ENCODE measurements at places on chromosomes 16 and 17.

DNA sequence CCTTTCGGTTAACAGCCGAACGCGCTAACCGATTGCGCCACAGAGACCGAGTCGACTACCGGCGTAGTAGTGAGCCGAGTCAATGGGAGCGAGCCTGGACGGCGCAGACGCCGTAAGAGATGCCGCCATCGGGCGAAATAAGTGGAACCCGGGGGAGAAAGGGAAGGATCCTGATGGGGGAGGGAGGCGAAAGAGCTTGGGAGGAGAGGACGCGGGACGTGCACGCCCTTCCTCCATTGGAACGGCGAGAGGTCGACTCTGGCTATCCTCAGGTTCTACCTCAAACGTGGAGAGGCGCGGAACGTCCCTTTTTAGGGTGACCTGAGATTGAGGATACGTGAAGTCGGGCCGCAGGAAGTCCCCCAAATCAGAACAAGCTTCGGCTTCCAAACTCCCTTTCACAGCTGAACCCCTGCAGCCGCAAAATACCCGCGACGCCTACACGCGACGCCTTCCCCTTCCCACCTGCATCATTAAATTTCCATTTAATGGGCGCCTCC is 683 bp upstream of the PSMB3 start:
- DNase-seq = peak; percentile 95

- DNase-seq = no peak
Observed at GRCh38 chr17:37710344-37710886, 34.4 kb downstream of the HNF1B start.

DNA sequence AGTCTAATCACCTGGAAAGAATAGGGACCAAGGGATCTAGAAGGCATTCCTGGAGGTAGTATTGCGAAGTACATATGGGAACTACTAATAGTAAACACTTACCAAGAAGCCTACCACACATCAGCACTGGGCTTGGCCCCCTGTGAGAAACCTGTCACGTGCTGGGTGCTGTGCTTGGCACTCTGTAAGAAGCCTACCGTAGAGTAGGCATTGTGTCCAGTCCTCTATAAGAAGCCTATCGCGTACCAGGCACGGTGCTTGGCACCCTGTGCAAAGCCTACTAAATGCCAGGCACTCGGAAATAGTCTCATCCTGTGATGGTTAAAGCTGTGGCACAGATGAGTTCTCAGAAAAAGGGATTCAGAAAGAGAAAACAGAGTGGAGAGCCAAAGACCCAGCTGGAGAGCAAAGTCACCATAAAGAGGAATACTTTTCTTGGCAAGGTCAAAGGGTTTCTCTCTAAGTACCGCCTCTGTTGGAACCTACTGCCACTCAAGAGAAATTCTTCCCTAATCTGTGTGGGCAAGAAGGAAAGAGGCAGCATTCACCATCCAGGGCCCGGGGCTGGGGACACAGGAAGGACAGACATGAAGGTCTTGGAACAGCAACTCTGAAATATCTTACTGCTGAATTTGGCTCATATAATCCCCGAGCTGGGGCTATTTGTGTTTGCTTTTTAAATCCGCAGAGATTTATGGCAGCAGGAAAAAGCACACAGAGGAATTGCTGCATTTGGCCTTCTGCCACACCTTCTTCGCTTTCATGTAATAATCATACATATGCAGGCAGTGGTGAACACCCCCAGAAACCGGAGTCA is 81.8 kb downstream of the VAT1L start:
- DNase-seq = no peak

GRCh38 chr17:48545022-48545375 is at the start of gene HOXB2:
HOXB2 (minus strand) TSS chr17:48545109; CDS start chr17:48544911, 198 bp downstream.
- no peak for DNase-seq

GRCh38 chr17:46141645-46142044 is 51.6 kb downstream of the KANSL1 start:
- DNase-seq = no peak

DNA sequence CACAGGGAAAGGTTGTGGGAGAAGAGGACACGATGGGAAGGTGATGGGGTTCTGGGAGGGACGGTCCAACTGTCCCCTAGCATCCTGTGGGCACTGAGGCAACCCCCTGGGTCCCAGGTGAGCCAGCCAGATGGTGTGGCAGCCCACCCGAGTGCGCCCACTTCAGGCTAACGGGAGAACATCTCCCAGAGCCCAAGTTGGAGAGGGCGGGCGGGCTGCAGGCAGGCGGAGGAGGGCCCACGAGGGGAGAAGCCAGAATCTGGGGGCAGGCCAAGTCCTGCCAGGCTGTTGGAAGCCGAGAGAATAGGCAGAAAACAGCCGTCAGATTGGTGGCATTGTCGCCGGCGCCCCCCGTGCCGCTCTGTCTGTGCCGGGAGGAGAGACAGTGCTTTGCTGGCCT is 13.8 kb upstream of the ABCC3 start:
- no peak for DNase-seq

GRCh38 chr17:61352781-61353491 is 46.7 kb upstream of the TBX2 start:
- no peak for DNase-seq

DNA sequence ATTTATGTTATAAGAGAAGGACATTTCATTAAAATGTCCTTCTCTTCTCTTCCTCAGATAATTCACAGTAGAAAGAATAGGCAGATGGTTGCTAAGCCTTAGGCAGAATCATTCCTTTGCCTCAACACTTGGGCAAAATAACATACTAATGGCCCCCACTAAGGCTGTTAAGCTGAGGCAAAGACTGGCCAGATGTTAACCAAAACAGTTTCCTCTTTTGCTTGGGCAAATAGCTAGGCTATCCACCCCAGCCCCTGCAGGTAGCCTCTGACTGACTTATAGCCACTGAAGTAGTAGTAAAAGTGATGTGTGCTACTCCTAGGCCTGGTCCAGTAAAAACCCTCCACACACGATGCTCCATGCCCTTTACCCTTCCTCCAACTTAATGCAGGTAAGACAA is 55.2 kb downstream of the SPAG9 start:
- DNase-seq = no peak

DNA sequence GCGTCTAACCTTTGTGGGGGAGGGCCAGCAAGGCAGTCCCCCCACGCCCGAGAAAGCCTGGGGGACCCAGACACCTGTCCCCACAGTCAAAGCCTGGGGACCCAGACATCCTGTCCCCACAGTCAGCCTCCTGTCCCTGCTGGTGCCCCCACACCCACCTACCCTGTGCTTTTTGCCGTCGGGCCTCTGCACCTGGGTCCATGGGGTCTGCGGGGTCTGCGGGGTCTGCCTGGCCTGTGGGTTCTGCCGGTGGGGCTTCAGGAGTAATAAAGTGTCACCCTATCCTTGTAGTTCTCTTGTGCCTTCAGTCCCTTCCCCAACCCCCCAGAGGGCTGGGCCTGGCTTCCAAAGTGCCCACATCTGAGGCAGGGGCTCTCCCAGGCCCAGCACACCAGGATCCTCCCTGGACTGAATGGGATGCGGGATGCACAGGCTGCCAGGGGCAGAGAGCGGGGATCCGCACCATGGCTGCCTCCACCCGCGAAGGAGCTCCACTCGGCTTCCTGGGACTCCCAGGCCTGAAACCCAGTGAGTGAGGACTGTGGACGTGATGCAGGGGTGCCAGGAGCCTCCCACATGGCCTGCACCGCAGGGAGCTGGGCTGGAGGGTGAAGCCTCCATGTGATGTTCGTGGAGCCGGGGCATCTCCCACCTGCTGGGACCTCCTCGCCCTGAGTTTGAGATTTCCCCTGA is 16.3 kb upstream of the DPEP1 start:
- no peak for DNase-seq

- DNase-seq = no peak
Observed at GRCh38 chr16:4697848-4698291, 4.5 kb downstream of the NUDT16L1 start.

DNA sequence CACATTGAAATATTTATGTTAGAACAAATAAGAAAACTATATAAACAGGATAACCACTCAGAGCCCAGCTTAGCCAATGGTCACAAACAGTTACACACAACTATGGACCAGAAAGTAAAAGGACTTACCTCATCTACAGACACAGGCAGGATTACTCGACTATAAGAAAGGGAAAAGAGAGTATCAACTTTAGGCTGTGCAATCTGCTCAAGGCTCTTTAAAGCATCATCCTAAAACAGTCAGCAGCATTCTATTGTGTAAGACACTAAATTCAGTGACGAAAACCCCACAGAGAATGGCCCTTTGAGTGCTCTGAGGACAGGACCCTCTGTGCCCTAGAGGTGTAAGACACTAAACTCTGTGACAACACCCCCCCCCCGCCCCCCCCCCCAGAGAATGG is 4.2 kb downstream of the PITPNA start:
- no peak for DNase-seq

- no peak for DNase-seq
Observed at GRCh38 chr17:57107498-57108101, 22.6 kb downstream of the AKAP1 start.

DNA sequence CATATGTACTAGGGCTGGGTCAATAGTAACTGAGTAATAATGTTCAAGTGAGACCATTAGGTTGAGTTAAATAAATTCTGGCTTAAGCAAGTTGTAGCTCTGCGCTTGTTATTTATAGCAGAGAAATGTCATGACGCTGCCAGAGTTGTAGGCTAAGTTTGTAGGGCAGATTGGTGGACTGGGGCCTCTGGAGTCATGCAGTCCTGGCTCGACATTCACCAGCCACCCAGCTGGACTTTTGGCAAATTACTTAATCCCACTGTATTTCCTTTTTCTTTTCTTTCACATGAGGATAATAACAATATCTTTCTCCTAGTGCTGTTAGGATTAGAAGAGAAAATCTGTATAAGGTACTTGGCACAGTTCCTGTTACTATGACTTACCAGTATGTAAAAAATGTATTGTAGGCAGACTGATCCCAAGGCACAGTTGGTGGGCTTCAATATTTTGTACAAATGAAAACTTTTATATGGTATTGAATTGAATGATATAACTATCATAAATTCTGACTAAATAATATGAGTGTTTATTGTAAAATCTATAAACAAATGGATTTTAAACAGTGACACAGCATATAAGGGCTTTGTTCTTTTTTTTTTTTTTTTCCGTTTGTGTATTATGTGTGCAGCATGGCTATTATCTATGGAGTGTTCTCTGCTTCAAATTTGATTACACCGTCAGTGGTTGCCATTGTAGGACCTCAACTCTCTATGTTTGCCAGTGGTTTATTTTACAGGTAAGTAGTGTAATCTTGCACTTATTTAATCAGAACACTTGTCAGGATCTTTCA is 2.6 kb downstream of the MFSD11 start:
- no peak for DNase-seq

DNA sequence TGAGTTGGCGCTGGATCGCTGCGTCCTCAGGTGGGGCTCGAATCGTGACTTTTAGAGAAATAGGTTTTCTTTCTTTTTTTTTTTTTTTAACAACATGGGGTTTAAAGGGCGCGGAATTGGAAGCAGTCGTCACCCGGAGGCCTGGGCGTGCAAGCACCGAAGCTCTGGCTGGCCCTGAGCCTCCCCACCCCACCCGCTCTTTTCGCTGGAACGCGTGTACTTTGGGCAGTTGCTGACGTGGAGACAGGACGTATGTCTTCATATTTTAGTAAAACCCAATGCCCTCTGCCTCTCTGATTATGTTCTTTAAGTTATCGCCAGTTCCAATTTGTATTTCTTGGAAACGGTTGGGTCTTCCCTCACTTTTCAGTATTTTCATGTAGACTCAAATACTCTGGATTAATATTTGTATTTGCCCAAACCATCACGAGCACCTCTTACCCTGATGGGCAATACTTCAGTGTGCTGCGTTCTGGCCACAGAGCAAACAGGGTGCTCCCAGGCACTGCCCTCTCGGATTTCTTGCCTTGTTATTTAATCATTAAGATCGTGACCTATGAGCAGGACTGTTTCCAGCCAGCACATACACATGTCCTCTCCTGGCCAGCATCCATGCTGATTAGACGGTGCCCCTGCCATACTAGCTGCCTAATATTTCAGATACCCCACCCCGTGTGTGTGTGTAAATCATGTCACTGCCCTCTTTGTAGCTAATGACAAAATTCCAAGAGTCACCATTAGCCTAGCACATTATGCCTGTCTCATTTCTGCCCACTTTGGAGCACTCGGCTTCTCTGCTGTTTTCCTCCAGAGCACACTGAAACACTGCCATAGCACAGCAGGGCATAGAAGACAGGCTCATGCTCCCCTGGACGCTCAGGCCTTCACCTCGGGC is 805 bp upstream of the C16orf95 start:
- DNase-seq = peak; percentile 63

DNA sequence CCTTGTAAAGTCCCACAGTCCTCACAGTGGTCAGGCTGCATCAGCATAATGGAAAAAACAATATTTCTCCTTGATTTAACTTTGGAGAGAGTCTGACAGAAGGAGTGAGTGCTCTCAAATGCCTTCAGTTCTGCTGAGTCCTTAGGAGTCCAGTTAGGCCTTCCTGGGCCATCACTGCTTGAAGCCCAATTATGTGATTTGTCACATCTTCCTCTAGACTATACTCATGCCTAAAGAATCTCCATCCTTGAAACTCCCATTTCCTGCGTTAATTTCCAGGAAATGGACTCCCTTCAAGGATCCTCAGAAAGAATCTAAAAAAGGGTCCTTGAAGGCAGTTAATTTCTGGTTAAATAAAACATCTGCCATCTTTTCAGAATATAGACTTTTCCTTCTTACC is 52.8 kb downstream of the SLFN5 start:
- DNase-seq = no peak

- DNase-seq = peak; percentile 47
Observed at GRCh38 chr17:72421128-72422092, 300.6 kb downstream of the SOX9 start.

DNA sequence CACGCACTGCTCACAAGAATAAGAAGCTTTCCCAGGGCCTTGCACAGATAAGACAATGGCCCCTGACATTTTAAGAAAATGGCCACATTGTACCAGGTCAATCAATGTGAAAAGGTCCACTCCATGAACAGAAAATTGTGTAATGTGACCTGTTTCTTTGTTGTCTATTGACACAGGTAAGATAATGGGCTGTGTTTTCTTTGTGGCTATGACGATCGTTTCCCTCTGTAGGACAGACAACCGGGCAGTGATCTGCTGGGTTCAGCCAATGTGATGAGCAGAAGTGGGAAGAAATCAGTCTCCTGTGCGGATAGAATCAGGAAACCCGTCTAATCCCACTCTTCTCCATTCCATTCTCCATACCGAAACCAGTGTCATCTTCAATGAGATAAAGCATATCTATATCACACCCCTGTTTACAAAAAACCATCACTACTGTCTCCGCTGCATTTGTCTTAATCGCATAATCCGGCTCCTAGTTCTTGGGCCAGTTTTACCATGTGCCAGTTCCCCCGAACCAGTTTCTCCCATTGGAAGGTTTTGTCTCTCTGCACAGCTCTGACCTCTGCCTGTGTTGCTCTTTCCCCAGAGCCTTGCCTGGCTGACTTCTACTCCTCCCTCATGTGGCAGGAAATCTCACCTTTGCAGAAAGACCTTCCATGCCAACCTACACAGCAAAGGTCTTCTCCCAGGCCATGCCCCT is 66.9 kb upstream of the ATF7IP2 start:
- no peak for DNase-seq

DNA sequence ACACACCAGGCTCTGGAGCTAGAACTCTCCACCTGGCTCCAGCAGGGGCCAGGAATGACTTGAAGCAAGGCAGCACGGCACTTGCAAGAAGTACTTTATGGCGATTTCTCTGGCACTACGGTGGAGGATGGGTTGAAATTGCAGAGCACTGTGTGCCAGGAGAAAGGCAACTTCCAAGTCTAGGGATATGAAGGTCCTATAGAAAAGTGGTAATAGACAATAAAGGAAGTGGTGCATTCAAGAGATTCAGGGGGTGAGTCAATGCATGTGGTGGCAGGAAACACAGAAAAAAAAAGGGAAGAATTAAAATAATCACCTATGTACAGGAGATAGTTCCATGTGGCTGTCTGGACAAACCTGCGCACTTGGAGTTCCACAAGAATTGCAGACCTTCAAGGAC is 240.3 kb upstream of the DYNLRB2 start:
- DNase-seq = no peak

Data from stimulated activated CD8-positive, alpha-beta memory T cell treated with anti-CD3 and anti-CD28 coated beads, Interleukin-4, amount 100 ng/mL, for 48 hours (primary cell).